ENCODE measurements at places on chromosomes 7 and 10. TPM values are rescaled to one million over a fixed set of nuclear protein-coding genes. Genes with fewer than 3 reads are reported as not detected.

Gene KAZALD1
- total RNA-seq, result 8.1 TPM

Gene FAM20C
- total RNA-seq, result 7.7 TPM

Gene C10orf62
- total RNA-seq, result not detected

Gene ARHGAP12
- 42.2 TPM for total RNA-seq

Gene ADD3
- total RNA-seq, result 212 TPM

Gene SPDYE5
- not detected for total RNA-seq

Gene BMPER
- 7.5 TPM for total RNA-seq

Gene FAM180A
- total RNA-seq, result 1.4 TPM

Gene TCAF2
- total RNA-seq, result 3.3 TPM

Data from IMR-90 (cell line).